ENCODE measurements at places on chromosomes 5 and 9.
A peak's percentile ranks its signal among the peaks of the same experiment; 100 is the strongest.

- no peak for DNase-seq
Observed at GRCh38 chr5:132782101-132782500, 5.1 kb upstream of the SEPTIN8 start.

GRCh38 chr5:78543916-78544315, 104.7 kb downstream of the LHFPL2 start:
- no peak for DNase-seq

- DNase-seq, result no peak
Observed at GRCh38 chr5:55062039-55062779, 38.2 kb downstream of the GZMK start.

DNA sequence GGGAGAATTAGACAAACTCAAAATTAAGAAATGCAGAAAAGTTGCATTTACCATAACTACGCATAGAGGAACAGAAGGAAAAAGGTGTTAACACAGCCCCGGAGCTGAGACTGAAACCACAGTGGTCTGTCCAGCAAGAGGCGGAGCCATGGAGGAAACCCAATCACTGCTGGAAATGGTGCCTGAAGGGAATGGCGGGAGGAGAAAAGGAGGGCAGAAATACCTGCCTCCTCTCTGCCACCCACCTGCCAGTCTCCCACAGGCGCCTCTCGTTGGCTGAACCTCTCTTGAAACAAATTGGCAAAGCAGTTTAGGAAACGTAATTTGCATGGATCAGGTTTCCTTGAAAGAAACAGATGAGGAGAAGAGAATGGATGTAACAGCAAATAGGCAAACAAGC, 9.7 kb upstream of the PRKACG start:
- DNase-seq, result no peak

- DNase-seq, result no peak
Observed at GRCh38 chr9:115132648-115133047, 14.7 kb upstream of the TNC start.

- no peak for DNase-seq
Observed at GRCh38 chr5:177099422-177100093, 12.8 kb downstream of the FGFR4 start.

GRCh38 chr5:76166886-76167576, 83.8 kb downstream of the SV2C start:
- DNase-seq, result no peak

GRCh38 chr5:155826611-155827507, 500.1 kb upstream of the SGCD start:
- no peak for DNase-seq

GRCh38 chr9:8430945-8431344, 631.4 kb upstream of the DMAC1 start:
- DNase-seq, result no peak

GRCh38 chr5:36607114-36607571, 737 bp downstream of the SLC1A3 start:
- DNase-seq, result no peak

- DNase-seq, result no peak
Observed at GRCh38 chr9:123990427-123990826, 21.1 kb upstream of the LHX2 start.

DNA sequence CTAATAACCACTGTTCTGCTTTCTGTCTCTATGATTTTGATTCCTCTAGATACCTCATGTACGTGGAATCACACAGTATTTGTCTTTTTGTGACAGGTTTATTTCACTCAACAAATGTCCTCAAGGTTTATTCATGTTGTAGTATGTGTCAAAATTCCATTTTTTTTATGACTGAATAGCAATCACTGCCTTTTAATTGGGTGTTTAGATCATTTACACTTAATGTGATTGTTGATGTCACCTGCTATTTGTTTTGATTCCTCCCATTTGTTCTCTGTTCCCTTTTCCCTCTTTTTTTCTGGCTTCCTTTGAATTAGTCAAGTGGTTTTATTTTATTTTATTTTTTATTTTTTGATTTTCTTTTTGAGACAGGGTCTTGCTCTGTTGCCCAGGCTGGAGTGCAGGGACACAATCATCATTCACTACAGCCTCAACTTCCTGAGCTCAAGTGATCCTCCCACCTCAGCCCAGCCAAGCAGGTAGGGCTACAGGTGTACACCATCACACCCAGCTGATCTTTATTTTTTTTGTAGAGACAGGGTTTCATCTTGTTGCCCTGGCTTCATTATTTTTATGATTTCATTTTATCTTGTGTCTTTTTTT, 41.6 kb downstream of the LHX3 start:
- DNase-seq, result no peak

DNA sequence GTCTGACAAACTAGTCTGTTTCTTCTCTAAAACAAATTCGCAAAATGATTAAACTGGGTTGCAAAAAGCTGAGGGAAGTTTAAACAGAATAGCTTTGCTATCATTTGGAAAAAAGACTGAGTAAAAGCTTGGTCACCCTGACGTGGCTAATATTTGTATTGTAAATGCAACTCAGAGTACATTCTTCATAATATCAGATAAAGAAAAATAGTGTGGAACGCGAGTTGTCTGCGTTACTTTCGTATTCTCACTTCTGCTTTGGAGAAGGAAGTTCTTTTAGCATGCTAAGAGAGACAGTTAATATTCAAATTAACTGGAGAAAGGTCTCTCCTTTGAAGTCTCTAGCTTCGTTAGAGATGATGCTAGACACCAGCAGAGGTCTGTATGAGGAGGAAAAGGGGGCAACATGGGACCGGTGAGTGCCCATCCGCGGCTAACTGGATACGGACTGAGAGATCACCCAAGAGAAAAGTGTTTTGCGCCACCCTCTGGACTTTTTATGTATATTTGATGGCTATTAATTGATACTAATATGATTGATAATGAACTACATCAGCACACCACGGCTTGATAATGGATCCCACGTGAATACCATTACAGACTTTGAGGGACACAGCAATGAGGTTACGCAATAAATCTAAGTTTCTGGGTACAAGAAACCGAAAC, 2.9 kb upstream of the CNTRL start:
- DNase-seq, result no peak

DNA sequence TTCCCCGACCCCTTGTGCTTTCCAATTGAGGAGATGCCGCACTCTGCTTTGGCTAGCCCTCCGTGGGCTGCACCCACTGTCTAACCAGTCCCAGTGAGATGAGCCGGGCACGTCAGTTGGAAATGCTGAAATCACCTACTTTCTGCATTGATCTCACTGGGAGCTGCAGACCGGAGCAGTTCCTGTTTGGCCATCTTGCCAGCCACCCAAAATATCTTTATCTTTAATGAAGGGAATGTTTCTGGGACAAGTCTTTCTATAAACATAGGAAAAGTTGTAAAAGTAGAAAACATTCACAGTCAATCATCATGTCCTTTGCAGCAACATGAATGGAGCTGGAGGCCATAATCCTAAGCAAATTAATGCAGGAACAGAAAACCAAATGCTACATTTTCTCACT, 147.6 kb downstream of the RPS23 start:
- DNase-seq, result no peak

DNA sequence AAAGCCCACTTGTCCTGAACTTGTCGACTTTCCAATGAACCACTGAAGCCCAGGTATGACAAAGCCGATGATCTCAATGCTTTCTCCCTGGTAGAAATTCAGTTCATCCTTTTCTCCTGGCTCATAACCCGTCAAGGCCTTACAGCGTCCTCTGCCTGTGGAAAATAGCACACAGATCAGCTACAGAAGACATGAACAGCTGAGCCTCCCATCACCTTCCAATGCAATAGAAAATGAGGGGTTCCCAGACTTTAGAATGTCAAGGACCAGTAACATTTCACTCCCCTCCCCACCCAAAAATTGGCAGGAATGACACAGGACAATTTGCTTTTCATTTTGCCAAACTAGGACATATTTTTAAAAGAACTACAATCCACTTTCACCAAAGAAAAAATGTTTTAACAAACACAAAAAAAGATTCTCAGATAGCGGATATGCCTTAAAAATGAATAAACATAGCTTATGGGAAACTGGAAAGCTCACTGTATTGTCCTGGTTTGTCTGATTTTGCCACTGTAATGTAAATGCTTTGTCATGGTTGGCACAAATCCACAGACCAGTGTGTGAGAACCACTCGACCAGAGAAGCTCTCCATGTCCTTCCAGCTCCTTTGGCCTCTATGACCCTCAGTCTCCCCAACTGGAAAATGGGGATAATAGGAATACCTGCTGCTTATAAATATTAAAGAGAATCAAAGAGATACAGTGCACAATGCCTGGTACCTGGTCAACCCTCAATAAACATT, 24.4 kb downstream of the SH3TC2 start:
- DNase-seq, result no peak

GRCh38 chr9:124756011-124756410, 15.1 kb downstream of the NR6A1 start:
- no peak for DNase-seq

DNA sequence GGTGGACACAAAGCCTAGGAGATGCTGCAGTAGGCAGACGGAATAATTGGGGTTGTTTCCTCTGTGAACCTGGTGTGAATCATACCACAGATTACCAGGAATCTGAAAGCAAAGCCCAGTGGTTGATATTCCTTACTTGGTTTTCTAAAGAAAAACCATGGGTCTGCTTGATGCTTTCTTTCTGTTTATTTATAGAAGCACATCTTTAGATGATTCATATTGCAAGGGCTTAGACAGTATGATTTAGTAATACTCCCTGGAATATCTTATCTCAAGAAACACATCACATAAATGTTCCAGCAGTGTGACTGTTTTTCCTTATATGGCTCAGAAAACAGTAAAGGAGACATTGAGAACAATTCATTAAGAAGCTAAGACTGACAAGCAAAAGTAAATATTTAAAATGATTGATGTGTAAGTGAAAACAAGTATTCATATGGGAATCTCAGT, 623.3 kb downstream of the RAB3C start:
- no peak for DNase-seq

GRCh38 chr5:72499090-72499489, 8.1 kb downstream of the ZNF366 start:
- DNase-seq, result no peak

GRCh38 chr9:119083673-119084072, 285.6 kb downstream of the BRINP1 start:
- no peak for DNase-seq

- DNase-seq, result no peak
Observed at GRCh38 chr5:133938039-133938821, 30.2 kb downstream of the C5orf15 start.

DNA sequence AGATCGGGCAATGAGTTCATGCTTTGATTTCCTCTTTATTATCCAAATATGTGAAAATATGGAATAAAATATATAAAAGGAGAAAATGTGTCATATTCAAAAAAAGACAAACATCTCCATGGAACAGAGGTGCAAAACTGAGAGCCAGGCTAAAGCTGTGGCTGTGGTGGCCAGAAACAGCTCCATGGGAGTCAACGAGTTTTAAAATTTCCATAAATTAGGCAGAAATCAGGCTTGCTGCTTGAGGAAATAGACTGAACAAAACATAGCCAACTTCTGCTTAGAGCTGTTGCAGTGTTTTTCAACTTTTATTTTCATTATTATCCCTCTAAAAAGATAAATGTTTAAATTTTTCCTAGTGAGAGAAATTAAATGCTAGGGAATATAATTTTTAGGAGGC, 110.8 kb upstream of the SLC30A5 start:
- DNase-seq, result no peak

- no peak for DNase-seq
Observed at GRCh38 chr5:138754699-138755057, 1.5 kb downstream of the CTNNA1 start.

DNA sequence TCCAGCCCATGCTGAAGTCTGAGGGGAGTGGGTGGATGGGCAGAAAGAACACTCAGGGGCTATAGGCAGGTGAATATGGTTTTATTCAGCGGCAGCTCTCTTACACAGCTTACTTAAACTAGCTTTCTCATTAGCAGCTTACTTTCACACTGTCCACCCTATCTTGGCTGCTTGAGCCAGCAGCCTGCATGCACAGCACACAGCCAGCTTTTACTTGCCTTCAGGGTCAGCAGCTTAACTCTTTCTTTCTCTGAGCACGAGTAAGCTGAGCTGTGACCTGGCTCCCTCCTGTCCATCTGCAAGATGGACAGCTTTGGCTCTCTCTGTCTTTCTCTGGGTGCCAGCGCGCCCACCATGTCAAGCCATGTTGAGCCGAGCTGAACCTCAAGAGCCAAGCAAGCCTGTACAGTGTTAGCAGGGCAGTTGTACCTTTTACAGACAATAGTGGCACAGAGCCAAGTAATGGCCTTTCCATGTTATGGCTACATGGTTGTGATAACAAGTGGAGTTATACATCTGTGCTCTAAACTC, 1054.9 kb downstream of the PTPRD start:
- DNase-seq, result no peak

- DNase-seq, result peak; percentile 37
Observed at GRCh38 chr5:173781816-173782670, 106.1 kb upstream of the CPEB4 start.

- no peak for DNase-seq
Observed at GRCh38 chr9:114626415-114627020, 15.4 kb downstream of the TMEM268 start.

GRCh38 chr9:12702160-12702758, 9.1 kb downstream of the TYRP1 start:
- DNase-seq, result peak; percentile 2

- no peak for DNase-seq
Observed at GRCh38 chr5:77971776-77972468, 195.8 kb upstream of the TBCA start.

DNA sequence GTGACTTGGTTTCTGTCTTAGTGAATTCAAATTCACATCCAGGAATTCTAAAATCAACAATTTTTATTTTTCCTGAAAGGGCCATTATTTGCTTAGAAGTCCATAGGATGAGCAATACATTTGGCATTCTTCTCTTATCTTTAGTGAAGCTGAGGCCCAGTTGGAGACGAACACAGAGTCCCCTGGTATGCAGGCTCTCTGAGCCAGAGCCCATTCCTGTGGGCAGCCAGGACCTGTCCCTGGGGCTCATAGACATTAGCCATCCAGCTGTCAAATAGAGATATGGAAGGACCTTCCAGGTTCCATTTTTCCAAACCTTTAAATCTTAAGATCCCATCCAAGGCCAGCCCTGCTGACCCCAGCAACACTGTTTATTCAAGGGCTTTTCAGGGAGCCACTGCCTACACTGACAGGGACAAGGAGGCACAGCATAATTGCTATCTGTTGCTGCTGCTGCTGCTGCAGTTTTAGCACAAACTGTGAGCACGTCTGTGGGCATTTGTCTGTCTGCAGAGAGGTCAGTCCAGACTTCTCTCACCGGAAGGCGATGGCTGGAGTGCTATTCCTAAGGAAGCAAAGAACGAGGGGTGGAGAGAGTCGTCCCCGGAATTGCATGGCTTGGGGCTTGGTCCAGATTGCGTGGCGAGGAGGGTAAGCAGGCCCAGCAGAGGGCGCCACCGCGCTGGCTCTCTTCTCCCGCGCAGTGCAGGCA, 639.0 kb downstream of the CCDC171 start:
- no peak for DNase-seq

- peak; percentile 43 for DNase-seq
Observed at GRCh38 chr5:38598994-38599617, 42.7 kb upstream of the LIFR start.

- no peak for DNase-seq
Observed at GRCh38 chr5:173165177-173166016, 21.1 kb downstream of the BNIP1 start.

Measured in SW 1271 (cell line).